ENCODE measurements at places on chromosomes 1 and 21.

- no peak for DNase-seq
Measured at GRCh38 chr21:38402795-38403194, 95.5 kb downstream of the ERG start.

GRCh38 chr1:162663086-162663485 is 30.8 kb downstream of the DDR2 start:
- DNase-seq = no peak

DNA sequence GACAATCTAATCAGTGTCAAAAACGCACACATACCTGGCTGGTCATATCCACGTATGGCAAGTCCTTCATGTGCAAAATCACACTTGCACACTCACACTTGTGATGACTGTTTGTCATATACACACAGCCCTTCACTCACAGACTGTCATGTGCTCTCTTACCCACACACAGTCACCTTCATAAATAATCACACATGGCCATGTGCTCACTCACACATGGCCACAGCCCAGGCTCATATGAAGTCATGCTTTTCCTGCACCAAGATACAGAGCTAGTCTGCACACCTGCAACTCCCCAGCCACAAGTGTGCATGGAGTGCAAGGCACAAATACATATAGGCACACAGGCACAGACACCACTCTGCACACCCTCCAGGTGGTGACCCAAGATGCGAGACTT is 45.4 kb upstream of the FOXO6 start:
- DNase-seq = no peak

DNA sequence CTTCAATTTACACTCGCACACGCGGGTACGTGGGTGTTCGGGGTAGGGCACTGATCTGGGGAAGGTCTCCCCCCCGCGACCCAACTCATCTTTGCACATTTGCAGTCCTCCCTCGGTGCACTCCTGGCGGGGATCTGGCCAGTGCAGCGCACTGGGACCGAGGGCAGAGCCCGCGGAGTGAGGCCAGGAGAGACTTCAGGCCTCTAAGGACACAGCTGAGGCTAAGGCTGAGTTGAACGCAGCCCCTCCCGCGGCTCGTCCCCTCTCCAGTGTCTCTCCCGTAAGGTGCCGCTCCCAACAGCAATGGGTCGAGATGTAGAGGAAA is 936 bp upstream of the NCAM2 start:
- no peak for DNase-seq

Measured in GM12878 (cell line).